Type B pancreatic cell (in vitro differentiated cells): ENCODE measurements at places on chromosomes 7 and 10. TPM values are rescaled to one million over a fixed set of nuclear protein-coding genes. Genes with fewer than 3 reads are reported as not detected.

DNA sequence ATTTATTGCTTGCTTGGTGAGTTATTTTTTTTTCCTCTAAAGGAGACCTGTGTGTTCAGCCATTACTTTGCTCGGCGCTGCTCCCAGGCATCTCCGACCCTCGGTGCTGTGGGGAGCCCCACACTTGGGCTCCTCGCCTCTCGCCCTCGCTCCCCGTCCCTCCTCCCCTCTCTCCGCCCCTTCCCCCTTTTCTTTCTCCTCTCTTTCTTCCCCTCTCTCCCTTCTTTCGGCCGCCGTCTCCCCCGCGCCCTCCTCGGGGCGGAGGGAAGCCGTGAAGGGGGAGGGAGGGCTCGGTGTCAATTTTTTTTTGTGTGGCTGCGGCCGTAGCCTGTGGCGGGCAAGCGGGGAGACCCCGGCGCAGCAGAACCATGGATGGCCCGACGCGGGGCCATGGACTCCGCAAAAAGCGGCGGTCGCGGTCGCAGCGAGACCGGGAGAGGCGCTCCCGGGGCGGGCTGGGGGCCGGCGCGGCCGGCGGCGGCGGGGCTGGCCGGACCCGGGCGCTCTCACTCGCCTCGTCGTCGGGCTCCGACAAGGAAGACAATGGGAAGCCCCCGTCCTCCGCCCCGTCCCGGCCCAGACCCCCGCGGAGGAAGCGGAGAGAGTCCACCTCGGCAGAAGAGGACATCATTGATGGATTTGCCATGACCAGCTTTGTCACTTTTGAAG is 1.1 kb downstream of the AUTS2 start:
- DNase-seq = peak; percentile 73

DNA sequence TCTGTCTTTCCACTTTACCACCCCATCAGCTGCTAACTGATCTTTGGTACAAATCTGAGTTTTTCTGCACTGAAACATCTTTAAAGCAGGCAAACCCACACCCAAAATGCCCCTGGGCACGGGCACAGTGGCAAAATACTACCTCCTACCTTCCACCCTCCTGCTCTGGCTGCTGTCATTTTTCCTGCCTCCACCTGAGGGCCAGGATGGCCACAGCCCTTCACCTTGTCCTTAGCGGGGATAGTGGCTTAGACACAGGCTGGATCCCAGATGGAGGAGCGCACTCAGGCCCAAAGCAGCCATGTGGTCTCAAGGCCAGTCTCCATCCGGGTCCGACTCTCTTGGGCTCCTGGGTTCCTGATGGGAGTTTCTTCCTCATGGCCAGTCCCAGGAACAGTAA is 98.3 kb downstream of the HIF1AN start:
- DNase-seq = no peak

- no peak for DNase-seq
These were observed 14.4 kb upstream of the CUBN start for GRCh38 chr10:17144032-17144431.

- no peak for DNase-seq
These were observed 477.2 kb downstream of the PARD3 start for GRCh38 chr10:34337917-34338316.

DNA sequence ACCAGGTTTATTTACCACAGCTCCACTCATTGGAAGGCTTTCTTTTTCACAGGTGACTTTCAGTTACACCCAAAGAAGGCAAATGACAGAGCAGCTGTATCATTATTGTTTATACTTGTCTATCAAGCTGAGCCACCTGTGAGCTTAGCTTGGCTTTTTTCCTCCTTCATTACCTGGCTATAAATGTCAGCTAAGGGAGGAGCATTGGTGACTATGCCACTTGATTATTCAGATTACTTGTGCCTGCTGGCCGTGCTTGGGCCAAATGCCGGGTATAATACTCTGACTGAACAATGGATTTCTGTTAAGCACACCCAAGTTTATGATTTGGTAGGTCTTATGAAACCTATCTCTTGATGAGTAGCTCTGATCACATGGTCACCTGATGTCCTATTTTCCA is 9.9 kb upstream of the GNAT3 start:
- DNase-seq = no peak

GRCh38 chr7:108066486-108066885 is 63.5 kb upstream of the LAMB1 start:
- DNase-seq = no peak

DNA sequence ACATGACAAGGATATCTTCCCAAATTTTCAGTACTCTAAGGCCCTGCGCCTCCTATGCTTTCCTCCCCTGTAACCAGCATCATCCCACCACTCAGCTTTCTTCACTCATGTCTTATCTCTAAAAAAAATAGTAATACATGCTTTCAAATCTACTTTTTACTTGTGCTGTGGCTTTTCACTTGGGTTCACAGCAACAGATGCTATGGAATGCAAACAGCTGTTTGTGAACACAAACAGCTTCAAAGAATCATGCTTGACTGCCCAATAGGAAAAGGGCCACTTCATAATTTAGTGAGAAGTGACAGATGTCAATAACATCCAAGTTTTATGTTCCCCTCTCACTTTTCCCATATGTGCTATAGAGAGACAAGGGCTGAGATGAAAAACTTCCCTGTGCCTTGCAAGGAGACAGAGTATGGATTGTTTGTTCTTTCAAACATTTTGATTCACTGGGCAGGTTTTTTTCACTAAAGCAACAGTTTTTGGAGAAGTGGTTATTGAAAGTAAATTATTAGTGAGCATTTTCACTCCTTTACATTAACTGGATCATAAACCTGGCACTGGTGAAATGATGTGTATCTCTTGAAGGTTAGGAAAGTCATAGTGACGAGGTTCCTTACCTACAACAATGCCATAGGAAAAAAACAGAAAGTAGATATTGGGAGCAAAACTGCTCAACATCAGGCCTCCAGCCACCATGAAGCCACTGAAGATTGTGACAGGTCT is 37.3 kb downstream of the SLC16A9 start:
- DNase-seq = no peak

DNA sequence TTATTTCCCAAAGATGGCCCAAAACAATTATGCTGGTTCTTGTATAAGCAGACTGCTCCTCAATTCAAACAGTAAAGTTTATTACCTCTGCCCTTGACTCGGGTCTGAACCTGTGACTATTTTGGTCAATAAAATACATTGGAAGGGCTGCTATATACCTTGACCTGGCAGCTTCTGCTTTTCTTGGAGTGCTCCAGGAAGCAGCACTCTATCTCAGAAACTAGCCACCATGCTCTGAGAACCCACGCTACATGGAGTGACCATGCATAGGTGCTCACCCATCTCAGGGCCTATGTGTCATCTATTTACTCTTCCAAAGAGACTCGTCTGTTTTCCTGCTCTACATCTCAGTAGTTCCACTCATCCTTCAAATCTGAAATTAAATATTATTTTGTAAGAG is 299.9 kb downstream of the AHR start:
- no peak for DNase-seq

- DNase-seq = no peak
These were observed 22.6 kb upstream of the OGDHL start for GRCh38 chr10:49784681-49785080.

RAB19 gene
- 2.2 and 3.3 TPM in 2 replicates for total RNA-seq

LRRN3 gene
- total RNA-seq = 4.9 and 12.9 TPM in 2 replicates

PNLIPRP2 gene
- 0.69 and 1.2 TPM in 2 replicates for total RNA-seq

UPK3BL2 gene
- 19.5 and 19.8 TPM in 2 replicates for total RNA-seq

HYAL4 gene
- 0.21 TPM in 1 of 2 replicates, not detected in the other for total RNA-seq

RBP3 gene
- total RNA-seq = not detected in 2 replicates

CAMK2G gene
- 24.9 and 27.5 TPM in 2 replicates for total RNA-seq

MYOF gene
- total RNA-seq = 49.4 and 79.8 TPM in 2 replicates

NPSR1 gene
- total RNA-seq = not detected in 2 replicates
